Fibroblast of the aortic adventitia (primary cell): ENCODE measurements at places on chromosomes 5 and 9. TPM values are rescaled to one million over a fixed set of nuclear protein-coding genes. Genes with fewer than 3 reads are reported as not detected.

NRG2 gene
- total RNA-seq: 0.36 TPM in 1 of 2 replicates, not detected in the other

ANKRD34B gene
- not detected in 2 replicates for total RNA-seq

SPATA31C1 gene
- total RNA-seq: not detected in 2 replicates

SHC3 gene
- 26.5 and 28.0 TPM in 2 replicates for total RNA-seq

TTLL11 gene
- 4.8 and 7.3 TPM in 2 replicates for total RNA-seq

LCN9 gene
- not detected in 2 replicates for total RNA-seq

SLC36A3 gene
- total RNA-seq: not detected in 2 replicates

ANGPTL2 gene
- 41.0 and 47.5 TPM in 2 replicates for total RNA-seq

TAF1L gene
- total RNA-seq: not detected in 2 replicates

FBXO4 gene
- 10.5 and 25.0 TPM in 2 replicates for total RNA-seq

TCERG1 gene
- total RNA-seq: 58.7 and 66.4 TPM in 2 replicates
